Left lung (tissue), 14 donors: ENCODE measurements at places on chromosomes 3 and 15. TPM values are rescaled to one million over a fixed set of nuclear protein-coding genes. Genes with fewer than 3 reads are reported as not detected.

DNA sequence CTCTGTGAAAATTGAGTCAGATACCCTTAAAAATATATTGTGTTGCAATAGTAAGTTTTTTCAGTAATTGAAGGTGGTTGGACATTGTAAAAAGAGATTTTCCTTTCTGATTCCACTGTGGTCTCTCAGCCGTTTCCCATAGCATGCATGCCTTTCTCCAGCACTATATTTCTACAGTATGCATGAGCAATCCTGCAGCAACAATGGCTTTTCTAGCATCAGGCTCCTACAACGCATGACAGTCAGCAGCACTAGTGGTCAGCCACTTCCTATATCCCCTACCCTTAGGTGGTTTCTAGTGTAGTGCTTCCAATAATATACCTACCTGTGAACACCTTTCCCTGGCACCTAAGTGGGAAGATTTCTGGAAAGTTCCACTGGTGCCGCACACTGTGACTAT lies 55.4 kb upstream of the SNRPN start:
- no peak for DNase-seq

DNA sequence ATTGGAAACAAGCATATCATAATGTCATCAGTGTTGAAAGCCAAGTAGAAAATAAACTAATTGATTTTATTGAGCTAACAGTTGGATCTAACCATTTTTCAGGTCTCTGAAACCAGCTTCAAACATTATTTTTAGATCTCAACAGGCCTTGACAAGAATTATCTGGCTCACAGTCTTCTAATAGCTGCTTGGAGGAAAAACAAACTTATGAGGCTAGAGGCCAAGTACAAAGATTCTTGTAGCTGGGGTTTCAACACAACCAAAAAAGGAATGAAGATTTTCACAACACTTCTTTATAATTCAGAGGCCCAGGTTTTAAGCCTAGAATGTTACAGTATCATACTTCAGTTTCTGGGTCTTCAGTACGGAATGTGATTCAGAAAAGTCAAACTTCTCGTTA lies 3.7 kb downstream of the SETMAR start:
- no peak for DNase-seq

DNA sequence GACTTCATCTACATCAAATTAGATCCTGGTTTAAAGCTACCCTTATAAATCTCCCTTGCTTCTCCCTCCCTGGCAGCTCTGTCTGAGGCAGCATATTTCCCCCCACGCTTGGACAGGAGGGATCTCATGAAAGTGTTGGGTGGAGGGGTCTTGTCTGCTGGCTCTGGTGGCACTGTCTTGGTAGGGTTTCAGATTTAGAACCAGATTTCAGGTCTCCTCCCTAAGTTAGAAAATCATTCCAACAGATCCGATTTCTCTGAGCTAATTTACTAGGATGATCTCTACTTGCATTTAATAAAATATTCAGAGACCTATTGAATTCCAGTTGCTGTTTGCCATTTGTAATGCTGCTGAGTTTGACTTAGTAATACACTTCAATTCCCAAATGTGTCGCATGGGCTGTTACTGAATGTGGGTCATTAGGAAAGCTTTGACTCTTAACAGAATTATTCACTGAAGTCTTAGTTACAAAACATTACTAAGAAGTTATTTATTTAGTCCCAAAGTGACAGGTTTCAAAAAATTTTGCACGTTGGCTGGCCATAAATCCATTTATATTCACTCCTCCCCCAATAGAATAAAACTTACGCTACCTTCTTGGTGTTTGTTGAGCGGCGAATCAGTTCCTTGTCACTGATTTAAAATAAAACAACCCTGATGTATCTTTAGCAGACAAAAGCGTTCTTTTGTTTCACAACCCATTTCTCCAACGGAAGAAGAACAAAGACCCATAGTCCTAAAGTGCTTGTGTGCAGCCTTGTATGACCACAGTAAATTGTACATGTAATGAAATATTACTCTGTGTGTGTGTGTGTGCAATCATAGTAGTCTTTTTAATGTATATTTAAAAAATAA lies 84.5 kb downstream of the TRAK1 start:
- no peak for DNase-seq

The LRRK1 gene
- 24.2 TPM for total RNA-seq

The CCRL2 gene
- 37.1 TPM for total RNA-seq

GRCh38 chr3:169818316-169818715 lies 5.6 kb upstream of the LRRC34 start:
- no peak for DNase-seq

DNA sequence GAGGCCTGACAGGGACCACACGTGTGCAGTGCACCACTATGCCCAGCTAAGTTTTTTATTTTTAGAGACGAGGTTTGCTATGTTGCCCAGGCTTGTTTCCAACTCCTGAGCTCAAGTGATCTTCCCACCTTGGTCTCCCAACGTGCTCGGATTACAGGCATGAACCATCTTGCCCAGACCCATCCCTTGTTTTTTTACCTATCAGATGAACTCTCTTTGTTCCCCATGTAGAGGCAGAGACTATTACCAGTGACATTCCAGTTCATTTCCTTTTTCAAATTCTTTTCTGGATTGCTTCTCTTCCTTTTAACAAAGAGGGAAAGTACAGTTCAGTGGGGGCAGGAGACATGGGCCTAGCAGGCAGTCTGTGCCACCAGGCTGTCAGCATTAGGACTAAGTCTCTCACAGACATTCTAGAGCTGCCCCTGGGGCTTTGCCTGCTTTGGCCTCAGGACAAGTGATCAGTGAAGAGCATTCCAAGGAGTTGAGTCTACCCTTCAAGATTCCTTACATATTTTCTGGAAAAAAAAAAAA lies 103.5 kb upstream of the SLC7A14 start:
- peak; percentile 50 for DNase-seq

- DNase-seq: no peak
Measured at GRCh38 chr3:58274027-58274614, 31.9 kb upstream of the RPP14 start.

The GPR27 gene
- 3.0 TPM for total RNA-seq

The NR2E3 gene
- total RNA-seq: 0.76 TPM

GRCh38 chr15:60713119-60714084 lies 234.5 kb upstream of the ICE2 start:
- peak; percentile 17 for DNase-seq

- DNase-seq: no peak
Measured at GRCh38 chr3:114122027-114122709, 56.7 kb downstream of the DRD3 start.

The UBA7 gene
- 97.4 TPM for total RNA-seq

DNA sequence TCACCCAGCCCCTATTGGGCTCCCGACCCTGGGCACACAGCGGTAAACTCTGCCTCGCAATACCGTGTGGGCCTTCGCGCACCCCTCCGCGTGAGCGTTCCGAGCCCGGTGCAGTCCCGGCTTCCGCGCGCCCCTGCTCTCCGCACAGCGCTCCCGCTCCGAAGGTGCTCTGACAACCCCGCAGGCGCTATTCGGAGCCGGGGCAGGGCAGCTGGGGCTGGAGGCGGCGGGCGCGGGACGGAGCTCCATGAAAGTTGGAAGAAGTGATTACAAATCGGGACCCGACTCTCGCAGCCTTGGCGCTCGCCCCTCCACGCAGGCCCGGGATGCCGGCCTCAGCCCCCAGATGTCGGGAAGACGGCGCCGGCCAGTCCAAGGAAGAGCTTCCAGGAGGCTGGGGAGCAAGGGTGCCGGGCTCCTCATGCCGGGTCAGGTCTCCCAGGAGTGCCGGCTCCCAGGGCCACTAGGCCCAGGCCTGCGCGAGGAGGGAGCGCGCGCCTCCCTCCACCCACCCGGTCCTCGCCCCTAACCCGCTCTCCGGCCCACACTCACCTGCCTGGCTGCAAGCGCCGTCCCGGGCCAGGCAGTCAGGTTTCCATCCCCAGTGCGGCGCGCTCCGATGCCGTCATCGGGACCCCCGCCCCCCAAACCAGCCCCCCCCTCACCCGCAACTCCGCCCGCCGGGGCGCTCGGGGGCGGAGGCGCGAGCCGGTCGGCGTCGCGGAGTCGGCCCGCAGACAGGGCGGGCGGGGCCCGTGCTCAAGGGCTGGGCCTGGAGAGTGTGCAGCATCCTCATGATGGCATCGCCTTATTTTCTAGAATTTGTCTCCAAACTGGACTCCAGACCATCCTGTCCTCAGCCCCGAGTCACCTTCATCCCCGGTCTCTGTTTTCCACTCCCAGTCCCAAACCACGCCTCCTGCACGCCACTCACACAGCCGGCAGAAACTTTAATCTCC lies at the start of gene KIF7:
Gene KIF7 (minus strand): TSS at position 621 of the 959 bp plus-strand sequence. CDS start 2,537 bp downstream, outside the sequence.
- DNase-seq: no peak

DNA sequence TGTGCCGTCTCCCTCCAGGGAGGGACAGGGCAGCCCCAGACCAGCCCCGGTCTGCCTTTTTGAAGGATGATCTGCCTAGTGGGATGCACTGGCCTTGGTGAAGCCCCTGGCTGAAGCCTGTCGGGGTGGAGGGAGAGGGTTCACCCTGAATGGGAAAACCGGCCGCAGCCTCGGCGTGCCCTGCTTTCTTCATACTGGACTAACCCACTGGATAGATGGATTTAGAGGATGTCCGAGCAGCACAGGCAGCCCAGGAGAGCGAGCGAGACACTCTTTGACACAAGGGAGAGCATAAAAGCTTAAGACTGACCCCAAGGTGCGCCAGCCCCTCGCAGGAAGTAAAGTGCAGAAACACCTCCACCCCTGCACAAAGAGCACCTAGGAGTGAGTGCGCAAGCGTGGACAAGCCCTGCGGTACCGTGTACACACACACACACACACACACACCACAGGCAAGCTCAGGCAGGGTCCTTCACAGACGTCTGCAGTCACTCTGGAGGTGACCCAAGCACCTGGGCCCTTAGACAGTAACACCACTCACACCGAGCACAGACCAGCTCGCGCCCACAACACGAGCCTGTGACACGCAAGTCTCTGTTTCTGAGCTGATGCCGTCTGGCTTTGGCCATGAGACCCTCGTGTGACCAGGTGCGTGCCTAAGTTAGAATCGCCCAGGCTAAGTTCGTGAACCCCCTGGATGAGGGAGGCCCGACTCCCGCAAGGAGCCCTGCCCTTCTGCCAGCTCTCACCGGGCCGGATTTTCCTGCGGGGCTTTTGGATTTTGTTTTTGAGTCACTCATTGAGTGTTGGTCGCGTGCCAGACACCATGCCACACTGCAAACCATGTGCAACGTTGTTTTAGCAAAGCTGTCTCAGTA lies 11.3 kb downstream of the SEMA4B start:
- no peak for DNase-seq

The CASR gene
- 0.16 TPM for total RNA-seq

The STRC gene
- total RNA-seq: 0.29 TPM

The PRSS50 gene
- 0.24 TPM for total RNA-seq

GRCh38 chr3:64385277-64385676 lies 160.0 kb upstream of the PRICKLE2 start:
- no peak for DNase-seq

DNA sequence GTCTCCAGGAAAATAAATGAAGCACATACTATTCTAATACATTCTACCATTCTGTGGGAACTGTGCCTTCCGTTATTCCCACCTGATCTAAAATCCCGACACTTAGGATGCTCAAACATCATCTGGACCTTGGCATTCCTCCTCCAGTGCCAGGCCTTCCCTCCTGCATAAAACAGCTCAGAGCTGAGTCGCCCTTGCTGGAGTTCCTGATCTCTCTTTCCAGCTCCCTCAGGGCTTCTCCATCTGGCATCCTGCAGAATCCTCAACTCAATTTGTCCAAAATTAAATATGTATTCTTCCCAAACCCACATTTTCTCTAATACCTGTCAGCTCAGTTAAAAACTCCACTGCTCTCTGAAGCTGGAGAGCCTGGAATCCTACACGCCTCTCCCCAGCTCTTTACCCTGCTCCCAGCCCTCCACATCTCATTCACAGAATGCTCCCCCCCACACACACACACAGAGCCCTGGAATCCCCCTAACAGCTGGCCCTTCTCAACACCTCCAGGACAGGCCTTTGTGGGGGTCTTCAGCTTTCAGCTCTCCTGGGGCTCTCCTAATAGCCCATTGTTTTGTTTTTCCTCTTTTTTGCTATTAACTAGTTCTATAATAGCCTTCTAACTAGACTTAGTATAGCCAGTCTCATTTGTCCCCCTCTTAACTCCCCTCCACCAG lies 78.5 kb downstream of the HMG20A start:
- no peak for DNase-seq

- DNase-seq: no peak
Measured at GRCh38 chr15:45572617-45573016, 14.6 kb upstream of the BLOC1S6 start.

The ISLR2 gene
- total RNA-seq: 2.2 TPM

The ZNF501 gene
- total RNA-seq: 4.4 TPM

DNA sequence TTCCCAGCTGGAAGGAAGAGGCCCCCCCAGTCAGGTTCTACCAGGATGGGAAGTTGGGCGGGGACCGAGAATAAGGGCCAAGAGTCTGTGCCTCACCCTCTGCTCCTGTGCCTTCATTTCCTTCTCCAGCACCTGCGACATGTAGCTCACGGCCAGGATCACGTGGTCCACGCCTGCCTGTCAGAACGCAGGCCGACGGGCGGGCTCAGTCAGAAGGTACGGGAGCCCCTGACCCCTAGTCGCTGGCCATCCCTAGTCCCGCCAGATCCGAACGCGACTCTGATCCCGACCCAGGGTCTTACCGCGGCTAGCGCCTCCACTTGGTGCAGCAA lies 489 bp downstream of the GMPPB start:
- no peak for DNase-seq

The RASL12 gene
- total RNA-seq: 24.3 TPM

DNA sequence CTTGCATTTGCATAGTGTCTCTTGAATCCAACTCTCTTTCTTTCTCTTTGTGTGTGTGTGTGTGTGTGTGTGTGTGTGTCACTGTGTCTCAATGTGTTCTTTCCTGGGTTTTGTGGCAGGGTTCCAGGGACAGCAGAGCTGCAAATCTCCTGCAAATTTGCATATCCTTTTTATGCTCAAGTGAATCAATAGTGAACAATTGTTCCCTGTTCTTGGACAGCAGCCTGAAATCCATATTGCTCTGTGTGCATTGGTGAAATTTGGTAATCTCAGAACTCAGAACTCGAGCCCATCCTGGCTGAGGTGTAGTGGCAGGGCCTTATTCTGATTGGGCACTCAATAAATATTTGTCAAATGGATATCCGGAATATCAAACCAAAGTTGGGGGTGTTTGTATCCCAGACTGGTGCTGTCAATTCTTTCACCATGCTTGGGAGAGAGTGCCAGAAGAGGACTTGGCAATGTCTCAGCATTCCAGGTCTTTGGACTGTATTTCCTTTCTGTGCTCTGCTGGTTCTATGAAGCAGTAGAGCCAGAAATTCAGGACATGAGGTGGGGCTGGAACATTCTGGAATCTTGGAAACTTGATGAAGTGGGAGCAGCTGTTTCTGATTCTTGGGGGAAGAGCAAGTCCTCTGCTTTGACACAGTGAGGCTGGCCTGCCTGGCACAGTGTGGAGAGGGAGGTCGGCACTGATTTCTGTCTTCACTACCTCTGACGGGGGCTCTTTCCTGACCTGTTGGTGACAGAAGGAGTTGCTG lies 380.6 kb upstream of the C2CD4B start:
- peak; percentile 42 for DNase-seq

DNA sequence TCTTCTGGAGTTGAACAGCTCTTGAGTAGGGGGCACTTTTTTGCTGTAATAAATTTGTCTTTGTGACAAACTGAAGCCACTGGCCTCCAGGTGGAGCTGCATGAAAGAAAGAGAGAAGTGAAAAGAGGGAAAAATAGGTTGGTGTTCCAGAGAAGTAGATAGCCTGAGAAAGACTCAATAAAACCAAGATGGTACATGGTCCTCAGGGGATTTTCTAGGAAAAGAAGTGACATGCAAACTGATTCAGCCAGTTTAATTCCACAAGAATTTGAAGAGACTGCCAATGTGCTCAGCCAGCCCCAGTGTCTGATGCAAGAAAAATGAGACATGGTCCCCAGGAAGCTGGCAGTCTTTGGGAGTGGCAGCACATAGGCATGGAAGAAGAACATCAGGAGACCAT lies 152.7 kb downstream of the CD47 start:
- DNase-seq: no peak

The ADAMTS17 gene
- total RNA-seq: 3.8 TPM

- no peak for DNase-seq
Measured at GRCh38 chr3:61057464-61057863, 193.8 kb downstream of the FHIT start.
